Fibroblast of the aortic adventitia (primary cell): ENCODE measurements at places on chromosomes 12 and 14.
A peak's percentile ranks its signal among the peaks of the same experiment; 100 is the strongest.

- DNase-seq: peak; percentile 5
These were observed 629 bp downstream of the PRDM4 start for GRCh38 chr12:107760207-107760808.

DNA sequence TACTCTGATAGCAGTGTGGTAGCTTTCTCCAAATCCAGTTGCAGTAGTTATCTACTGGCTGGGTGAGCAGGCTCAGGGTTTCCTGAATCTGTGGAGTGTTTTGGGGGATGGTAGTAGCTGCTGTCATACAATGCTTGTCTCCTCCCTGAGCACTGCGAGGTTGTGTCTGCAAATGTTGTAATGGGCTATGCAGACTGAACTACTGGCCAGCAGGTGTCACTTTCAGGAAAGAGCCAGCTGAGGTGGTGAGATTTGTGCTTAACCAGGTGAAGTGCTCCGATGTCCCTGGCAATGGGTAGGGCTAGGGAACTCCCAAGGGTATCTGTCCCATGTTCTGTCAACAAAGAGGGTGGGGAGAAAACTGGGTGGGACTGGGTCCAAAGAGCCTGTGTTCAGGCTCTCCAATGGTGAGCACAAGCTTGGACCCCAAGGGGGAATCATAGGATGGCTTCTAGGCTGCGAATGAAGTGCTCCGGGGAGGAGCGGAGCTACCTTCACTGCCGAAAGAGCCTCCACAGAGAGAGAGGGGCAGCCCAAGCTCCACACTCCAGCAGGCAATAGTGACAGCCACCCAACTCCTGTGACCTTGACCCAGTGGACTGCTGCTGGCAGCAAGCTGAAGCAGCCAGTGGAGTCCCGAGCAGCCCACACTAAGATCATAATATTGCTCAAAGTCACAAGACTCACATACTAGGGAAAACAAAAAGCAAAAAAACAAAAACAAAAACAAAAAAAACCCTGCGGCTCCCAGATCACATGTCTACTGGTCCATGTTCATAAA lies 1324.0 kb upstream of the USP15 start:
- DNase-seq: no peak

DNA sequence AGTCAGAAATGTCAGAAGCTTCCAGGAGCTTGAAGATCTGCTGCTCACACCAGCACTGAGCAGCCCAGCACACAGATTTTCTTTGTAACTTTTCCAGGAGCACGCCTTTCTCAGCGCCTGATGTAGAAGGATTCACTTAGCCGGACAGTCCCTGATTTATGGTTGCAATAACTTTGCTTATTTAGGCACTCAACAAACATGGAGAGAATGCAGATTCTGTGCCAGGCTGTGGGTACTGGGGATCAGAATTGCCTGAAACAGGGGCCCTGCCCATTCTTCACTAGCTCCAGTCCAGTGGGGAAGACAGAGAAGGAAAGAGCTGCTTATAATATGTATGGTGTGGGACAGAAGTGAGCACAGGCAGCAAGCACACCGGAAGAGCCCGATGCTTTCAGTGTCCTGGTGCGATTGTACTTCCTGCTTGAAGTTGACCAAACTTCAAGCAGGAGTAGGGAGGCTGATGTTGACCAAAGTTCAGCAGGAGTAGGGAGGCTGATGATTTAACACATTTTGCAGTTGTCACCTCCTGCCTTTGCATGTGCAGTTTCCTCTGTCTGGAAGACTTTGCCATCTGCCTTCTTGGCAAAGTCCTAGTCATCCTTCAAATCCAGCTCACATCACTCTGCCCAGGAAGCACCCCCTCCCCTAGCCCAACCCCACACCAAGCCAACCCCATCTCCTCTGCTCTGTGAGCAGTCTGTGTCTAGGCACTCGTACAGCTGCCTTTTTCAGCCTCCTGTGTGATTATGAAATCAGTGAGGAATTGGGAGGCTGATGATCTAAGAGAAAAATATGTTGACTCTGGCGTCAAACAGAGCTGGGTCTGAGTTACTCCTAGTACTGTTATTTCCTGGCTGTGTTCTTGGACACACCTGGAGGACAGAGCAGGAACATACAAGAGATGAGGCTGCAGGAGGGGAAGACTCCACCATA lies 12.0 kb upstream of the PRIMA1 start:
- no peak for DNase-seq

GRCh38 chr14:102164241-102164641 lies 24.5 kb downstream of the WDR20 start:
- DNase-seq: peak; percentile 46

DNA sequence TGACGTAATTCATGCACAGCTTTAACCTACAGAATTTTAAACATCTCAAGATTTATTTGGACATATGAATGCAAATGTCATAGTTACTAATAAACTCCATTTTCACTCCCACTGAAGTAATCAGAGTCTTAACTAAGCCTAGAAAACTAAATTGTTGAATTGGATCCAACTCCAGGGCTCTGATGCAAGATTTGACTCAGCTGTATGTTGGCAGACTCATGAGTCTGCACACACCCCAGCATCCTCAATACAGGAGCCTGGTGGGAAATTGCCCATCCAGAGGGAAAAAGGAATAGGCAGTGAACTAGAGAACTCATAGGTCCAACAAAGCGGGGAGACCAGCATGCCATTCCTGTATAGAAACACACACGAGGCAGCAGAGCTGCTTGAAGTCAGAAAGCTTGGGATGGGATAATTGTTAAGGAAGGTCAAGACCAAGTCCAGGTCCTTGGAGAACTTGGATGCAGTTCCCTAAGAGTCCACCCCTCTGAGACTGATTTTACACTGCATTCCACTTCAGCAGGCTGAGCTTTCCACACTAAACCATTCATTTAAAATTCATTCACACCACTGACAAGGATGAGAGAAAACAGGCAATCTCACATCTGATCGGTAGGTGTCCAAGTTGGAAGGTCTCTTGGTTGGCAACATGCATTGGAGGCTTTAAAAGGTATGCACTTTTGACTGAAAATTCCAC lies 14.4 kb downstream of the TMTC1 start:
- peak; percentile 95 for DNase-seq
